ENCODE measurements at places on chromosomes 3 and 15. TPM values are rescaled to one million over a fixed set of nuclear protein-coding genes. Genes with fewer than 3 reads are reported as not detected.

The IMP3 gene
- 94.3 TPM for total RNA-seq

GRCh38 chr15:94416820-94417219 lies 185.5 kb downstream of the MCTP2 start:
- DNase-seq: no peak
- H3K36me3 ChIP-seq: peaks cover 7% of the 10 kb centered on the region
- H3K4me1 ChIP-seq: peaks cover 4% of the 10 kb centered on the region
- no peak overlapping the region for H3K27ac ChIP-seq
- H3K4me3 ChIP-seq: no peak overlapping the region
- H3K27me3 ChIP-seq: no peaks in the 10 kb centered on the region

- peak within 1 kb of the TSS; percentile 22 for H3K4me3 ChIP-seq
- H3K27me3 ChIP-seq: peaks cover 30% of the 10 kb centered on the region
- H3K27ac ChIP-seq: peak within 1 kb of the TSS; percentile 35
- H3K36me3 ChIP-seq: no peaks in the 10 kb centered on the region
- no peak for DNase-seq
Measured at GRCh38 chr3:25427942-25428788, at the start of gene RARB. Gene RARB, plus strand, starts transcription at chr3:25428263. Its CDS starts 469 bp downstream, at chr3:25428732.

The NR2E3 gene
- not detected for total RNA-seq

DNA sequence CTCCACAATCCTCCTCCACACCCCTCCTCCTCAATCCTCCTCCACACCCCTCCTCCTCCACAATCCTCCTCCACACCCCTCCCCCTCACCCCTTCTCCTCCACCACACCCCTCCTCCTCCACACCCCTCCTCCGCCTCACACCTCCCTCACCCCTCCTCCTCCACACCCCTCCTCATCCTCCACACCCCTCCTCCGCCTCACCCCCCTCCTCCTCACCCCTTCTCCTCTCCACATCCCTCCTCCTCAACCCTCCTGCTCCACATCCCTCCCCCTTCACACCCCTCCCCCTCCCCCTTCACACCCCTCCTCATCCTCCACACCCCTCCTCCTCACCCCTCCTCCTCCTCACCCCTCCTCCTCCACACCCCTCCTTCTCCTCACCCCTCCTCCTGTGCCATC lies 69.8 kb upstream of the BLM start:
- no peak for DNase-seq
- H3K36me3 ChIP-seq: peaks cover 11% of the 10 kb centered on the region
- H3K4me3 ChIP-seq: no peak overlapping the region

The C3orf18 gene
- 17.7 TPM for total RNA-seq

GRCh38 chr3:8001712-8002111 lies 499.9 kb upstream of the LMCD1 start:
- DNase-seq: no peak
- H3K36me3 ChIP-seq: no peaks in the 10 kb centered on the region
- no peak overlapping the region for H3K4me3 ChIP-seq
- H3K27ac ChIP-seq: no peak overlapping the region
- H3K27me3 ChIP-seq: peaks cover 2% of the 10 kb centered on the region
- H3K4me1 ChIP-seq: no peaks in the 10 kb centered on the region

DNA sequence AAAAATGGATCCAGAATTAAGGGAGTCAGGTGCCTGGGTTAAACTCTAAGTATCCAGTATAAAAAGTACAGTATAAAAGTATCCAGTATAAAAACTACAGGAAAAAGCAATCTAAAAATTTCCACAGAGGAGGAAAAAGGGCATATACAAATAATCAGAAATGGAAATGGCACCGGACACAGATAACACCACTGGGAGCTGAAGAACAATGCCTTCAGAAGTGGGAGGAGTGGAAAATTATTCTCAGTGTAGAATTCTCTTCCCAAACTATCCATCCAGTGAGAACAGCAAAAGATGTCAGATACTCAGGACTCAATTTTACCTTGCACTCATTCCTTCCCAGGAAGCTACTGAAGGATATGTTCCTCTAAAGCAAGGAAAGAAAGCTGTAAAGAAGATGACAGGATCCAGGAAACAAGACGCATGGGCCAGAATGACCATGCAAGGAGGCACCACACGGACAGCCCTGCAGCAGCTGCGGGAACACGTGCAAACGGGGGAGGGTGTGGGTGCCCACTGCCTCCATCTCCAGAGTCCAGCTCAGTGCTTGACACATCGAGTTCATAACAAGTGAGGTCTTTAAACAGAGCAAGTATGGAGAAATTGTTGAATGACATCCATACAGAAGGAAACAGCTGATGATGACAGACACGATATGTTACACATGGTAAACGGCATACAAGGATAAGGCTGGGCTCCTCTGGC lies 68.5 kb downstream of the CHSY1 start:
- H3K27me3 ChIP-seq: no peaks in the 10 kb centered on the region
- H3K4me3 ChIP-seq: no peak overlapping the region
- DNase-seq: no peak
- no peaks in the 10 kb centered on the region for H3K36me3 ChIP-seq
- H3K27ac ChIP-seq: no peak overlapping the region
- peaks cover 30% of the 10 kb centered on the region for H3K4me1 ChIP-seq

DNA sequence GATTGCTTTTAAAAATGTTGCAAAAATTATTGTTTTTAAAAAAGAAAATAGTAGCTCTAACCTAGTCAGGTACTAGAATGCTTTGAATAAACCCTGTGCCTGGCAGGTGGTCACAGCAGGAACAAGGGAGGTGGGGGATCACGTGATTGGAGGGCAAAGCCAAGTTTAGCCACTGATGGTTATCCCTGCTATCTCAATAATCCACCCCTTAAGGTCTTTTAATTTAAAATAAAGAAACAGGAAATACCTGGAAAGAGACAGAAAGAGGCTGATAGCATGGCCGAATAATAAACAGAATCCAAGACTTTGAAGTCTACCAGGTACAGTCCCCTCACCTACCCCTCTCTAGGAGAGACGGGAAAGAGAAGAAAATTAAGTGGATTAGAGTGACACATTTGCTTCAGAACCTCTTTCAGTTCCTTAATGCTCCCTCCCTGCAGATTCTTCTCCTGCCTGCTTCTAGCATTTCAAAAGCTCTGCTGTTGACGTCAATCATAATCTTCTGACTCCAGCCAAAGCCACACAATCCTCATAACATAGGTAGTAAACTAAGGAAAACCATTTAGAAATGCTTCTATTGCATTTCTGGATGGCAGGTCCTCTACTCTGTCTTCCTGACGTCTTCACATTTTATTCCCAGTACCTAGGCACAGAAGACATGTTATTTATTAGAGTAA lies 303.4 kb upstream of the MME start:
- DNase-seq: no peak
- H3K27me3 ChIP-seq: peaks cover 1% of the 10 kb centered on the region
- H3K36me3 ChIP-seq: no peaks in the 10 kb centered on the region
- no peak overlapping the region for H3K27ac ChIP-seq

GRCh38 chr3:156215751-156216150 lies 95.4 kb downstream of the KCNAB1 start:
- peaks cover 39% of the 10 kb centered on the region for H3K27me3 ChIP-seq
- DNase-seq: no peak
- no peak overlapping the region for H3K4me3 ChIP-seq
- H3K27ac ChIP-seq: no peak overlapping the region
- H3K4me1 ChIP-seq: no peaks in the 10 kb centered on the region

- H3K27ac ChIP-seq: no peak overlapping the region
- H3K4me3 ChIP-seq: no peak overlapping the region
- peaks cover 4% of the 10 kb centered on the region for H3K4me1 ChIP-seq
- peaks cover 5% of the 10 kb centered on the region for H3K36me3 ChIP-seq
- no peak for DNase-seq
Measured at GRCh38 chr3:65354880-65355279, 667.1 kb upstream of the ADAMTS9 start.

Data from naive thymus-derived CD8-positive, alpha-beta T cell (primary cell).